AG10803 (cell line): ENCODE measurements at places on chromosomes 6 and 20.

GRCh38 chr6:145022199-145022796 is 713.0 kb downstream of the EPM2A start:
- no peak for DNase-seq

GRCh38 chr6:74764486-74764885 is 441.4 kb downstream of the COL12A1 start:
- DNase-seq: peak; percentile 67

DNA sequence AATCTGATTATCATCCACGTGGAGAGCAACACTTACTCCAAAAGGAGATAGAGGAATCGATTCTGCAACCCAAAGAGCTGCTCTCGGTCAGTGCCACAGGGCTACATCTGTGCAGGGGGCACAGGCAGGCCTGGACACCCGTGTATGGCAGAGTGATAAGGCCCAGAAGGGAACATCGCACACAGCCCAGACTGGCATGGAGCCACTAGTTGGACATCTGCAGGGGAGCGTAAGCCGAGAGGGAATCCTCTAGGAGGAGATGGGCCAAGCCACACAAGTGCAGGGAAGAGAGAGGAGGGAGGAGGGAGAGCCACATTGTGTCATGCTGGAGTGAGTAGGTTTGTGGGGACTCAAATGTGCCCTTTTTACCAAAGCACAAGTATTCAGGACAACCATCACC is 50.4 kb upstream of the ENTPD6 start:
- no peak for DNase-seq

DNA sequence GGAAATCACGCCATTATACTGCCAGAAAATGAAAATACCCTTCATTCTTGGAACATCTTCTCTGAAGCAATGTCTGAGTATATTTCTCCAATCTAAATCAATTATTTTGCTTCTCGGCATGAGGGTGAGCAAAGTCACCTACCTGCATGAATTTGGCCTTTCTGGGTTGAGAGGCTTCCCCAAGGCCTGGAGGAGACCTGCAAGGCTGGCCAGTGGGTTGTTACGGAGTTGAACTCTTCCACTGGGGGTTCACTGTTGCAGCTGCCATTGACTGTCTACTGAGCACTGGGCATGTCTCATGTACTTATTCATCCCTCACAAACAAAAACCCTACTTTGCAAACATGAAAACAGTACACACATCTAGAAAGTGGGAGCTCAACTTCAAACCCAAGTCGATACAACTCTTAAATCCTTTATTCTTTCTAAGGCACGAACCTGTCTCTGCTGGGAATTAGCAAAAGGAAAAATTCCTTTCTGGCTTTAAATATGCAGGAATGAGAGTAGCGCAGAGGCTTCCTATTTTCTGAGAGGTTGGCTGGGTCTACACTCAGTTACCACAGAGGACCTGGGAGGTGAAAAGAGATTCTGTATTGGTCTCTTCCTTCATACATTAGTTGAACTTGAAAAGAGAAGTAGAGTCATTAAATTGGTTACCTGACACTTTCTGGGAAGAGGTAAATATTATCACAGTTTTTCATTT is 87.6 kb upstream of the SGK1 start:
- DNase-seq: no peak

GRCh38 chr20:13221313-13221672 is 219 bp downstream of the ISM1 start:
- DNase-seq: no peak

DNA sequence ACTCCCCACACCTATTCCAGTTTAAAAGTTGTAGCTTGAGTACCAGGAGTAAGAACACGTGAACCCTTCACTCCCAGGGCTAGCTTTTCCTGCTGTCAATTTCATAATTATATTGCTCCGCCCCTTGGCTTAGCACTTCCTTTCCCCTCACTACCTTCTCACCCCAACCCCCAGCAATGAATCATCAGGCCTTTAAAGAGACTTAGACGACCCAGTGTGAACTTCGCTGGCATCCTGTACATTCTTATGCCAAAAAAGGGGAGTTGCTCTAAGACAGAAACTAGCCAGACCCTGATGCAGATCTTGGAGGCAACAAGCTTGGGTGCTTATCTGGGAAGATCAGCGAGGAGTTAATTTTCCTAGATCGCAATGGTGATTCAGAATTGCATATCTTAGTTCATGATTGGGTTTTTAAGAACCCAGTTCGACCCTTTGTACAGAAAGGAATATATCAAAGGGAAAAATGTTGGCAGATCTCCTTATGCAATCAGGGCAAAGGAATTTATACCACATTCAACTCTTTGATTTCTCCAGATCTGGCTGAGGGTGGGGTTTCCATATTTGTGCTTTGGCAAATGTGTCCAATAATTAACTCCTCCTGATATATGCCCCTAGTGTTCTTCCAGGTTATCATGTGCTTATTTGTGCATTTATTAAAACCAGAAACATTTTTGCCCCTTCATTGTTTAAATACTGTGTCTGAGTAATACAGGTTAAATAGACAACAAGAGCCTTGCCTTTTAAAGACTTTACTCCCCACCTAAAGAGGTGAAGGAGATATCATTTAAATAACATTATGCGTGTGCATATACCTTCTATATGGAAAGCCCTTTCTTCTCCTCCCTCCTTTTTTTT is 8.1 kb upstream of the ATXN1 start:
- DNase-seq: peak; percentile 91

- no peak for DNase-seq
These were observed 43.9 kb downstream of the TFEB start for GRCh38 chr6:41691426-41692079.

DNA sequence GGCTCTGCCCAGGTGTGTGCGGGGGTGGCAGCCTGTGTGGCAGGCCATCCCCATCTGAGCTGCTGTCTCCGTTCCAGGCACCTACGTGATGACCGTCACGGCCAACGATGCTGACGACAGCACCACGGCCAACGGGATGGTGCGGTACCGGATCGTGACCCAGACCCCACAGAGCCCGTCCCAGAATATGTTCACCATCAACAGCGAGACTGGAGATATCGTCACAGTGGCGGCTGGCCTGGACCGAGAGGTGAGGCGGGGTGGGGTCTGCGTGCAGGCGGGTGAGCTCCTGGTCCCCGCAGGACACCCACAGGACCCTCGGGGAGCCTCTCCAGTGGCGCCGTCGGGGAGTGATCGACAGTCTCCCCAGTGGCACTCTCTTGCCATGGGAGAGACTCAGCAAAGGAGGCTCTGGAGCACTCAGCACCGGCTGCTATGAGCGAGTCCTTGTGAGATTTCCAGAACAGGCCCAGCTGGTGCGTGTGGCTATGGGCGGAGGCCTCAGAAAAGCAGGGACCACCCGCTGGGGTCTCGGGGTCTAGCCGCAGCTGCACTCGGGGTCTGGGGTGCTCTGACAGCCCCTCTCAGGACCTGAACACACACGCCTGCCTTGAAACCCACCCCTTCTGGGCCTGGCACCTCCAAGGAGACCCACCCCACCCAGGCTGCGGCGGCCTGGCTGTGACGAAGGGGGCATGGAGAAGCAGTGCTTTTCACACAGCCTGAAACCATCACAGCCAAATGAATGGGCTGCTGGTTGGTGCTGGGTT is 191.8 kb downstream of the TAF4 start:
- DNase-seq: no peak

DNA sequence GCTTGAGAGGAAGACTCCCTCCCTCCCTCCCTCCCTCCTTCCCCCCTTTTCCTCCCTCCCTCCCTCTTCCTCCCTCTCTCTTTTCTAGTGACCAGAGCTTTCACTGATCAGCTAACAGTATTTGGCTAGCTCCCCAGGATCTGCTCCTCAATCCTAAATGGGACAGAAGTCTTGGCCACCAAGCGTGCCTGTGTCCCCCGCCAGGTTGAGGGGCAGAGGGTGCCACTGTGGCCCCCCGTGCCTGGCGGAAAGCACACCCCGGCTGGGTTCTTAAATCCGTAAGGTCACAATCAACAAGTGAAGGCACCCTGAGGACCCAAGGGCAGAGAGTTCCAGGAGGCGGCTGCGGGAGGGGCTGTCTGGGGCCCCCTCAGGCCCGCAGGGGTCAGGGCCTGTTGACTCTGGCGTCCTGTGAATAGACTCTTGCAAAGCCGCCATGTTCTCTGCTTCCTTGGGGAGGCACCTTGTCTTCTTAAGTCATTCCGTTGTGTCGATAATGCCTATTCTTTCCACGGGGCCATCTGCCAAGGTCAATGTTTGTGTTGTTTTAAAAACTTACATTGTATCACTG is 38.9 kb upstream of the STX16 start:
- no peak for DNase-seq
